ENCODE measurements at places on chromosomes 16 and 17. TPM values are rescaled to one million over a fixed set of nuclear protein-coding genes. Genes with fewer than 3 reads are reported as not detected.

DNA sequence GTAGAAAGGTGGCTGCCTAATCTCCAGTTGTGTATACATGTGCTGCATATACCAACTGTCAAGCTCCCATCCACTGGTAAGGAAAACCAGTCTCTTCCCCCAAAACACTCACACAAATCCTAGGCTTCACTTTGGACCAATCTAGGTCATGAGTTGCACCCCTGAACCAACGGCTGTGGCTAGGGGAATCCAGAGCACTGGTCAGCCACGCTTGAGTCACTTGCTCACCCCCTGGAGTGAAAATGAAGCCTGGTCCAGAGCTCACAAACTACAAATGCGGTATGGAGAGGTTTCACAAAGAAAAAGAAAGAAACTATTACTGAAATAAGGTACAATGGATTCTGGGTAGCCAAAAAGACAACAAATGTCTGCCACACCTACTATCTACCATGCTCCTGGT is 66.1 kb upstream of the NLK start:
- no peaks in the 10 kb centered on the region for H3K4me1 ChIP-seq
- no peak for DNase-seq
- H3K4me3 ChIP-seq: no peak overlapping the region

DNA sequence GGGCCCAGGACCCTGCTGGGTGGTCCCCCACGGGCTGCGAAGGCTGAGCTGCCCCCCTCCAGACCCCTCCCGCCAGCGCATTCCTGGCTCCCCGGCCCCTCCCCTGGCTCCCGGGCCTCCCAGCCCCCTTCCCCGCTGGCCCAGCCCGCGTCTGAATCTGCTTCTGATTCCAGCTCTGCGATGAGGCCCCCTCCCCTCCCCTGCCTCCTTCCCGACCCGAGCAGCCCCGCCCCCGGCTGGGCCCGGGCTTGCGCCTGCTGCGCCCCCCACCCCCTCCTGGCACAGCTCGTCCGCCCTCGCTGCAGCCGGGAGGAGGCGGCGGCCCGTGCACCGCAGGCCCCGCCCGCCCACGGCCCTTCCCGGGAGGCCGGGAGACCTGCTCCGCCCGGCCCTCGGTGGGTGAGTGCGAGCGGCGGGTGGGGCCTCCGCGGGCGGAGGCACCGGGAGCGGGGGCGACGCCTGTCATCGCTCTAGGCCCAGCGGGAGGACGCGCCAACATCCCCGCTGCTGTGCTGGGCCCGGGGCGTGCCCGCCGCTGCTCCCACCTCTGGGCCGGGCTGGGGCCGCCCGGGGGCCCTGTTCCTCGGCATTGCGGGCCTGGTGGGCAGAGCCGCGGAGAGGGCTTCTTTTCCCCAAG is at the start of gene NTN3:
NTN3 (plus strand) TSS at position 282 of the 637 bp plus-strand sequence. CDS start 405 bp downstream, outside the sequence.
- DNase-seq: peak; percentile 96
- H3K4me1 ChIP-seq: peaks cover 73% of the 10 kb centered on the region
- no peaks in the 10 kb centered on the region for H3K27me3 ChIP-seq
- peaks cover 2% of the 10 kb centered on the region for H3K36me3 ChIP-seq

GRCh38 chr17:9645851-9646545 is 681 bp downstream of the USP43 start:
- H3K27ac ChIP-seq: no peak overlapping the region
- H3K36me3 ChIP-seq: no peaks in the 10 kb centered on the region
- peaks cover 14% of the 10 kb centered on the region for H3K4me1 ChIP-seq
- peaks cover 46% of the 10 kb centered on the region for H3K27me3 ChIP-seq
- peak; percentile 62 for DNase-seq

DNA sequence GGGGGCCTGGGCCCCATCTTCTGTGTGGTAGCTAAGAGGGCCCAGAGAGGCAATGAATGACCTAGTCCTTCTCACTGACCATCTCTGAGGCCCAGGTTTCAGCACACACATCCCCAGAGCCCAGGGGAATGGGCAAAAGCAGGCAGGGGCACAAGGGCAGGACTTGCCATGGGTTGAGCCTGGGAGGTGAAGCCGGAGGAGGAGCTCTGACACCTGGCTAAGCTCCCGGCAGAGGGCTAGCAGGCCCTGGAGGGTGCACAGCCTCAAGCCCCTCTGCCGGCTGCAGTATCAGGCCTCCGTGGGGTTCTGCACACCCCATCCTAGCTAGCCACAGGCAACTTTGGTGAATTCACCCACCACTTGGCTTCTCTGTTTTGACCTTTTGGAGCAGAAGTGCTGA is 5.3 kb downstream of the SRCIN1 start:
- H3K4me3 ChIP-seq: no peak overlapping the region
- no peaks in the 10 kb centered on the region for H3K4me1 ChIP-seq

DNA sequence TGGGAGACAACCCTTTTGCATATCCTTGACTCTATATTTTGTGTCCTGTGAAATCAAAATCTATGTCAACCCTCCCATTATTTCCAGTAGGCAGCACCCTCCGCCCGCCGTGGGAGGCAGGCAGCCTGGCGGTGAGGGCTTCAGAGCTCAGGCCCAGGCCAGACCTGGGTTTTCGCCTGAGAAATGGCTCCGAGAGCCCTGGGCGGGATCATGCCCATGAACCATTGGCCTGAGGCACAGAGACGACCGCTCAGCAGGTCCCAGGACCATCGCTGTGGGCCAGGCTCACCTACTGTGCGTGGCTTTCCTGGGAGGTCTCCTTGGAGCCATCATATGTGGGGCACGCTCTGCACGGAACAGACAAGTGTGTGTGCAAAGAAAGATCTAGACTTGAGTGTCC is 6.3 kb upstream of the SLC38A8 start:
- H3K4me1 ChIP-seq: no peaks in the 10 kb centered on the region
- H3K4me3 ChIP-seq: no peak overlapping the region
- H3K36me3 ChIP-seq: no peaks in the 10 kb centered on the region

DNA sequence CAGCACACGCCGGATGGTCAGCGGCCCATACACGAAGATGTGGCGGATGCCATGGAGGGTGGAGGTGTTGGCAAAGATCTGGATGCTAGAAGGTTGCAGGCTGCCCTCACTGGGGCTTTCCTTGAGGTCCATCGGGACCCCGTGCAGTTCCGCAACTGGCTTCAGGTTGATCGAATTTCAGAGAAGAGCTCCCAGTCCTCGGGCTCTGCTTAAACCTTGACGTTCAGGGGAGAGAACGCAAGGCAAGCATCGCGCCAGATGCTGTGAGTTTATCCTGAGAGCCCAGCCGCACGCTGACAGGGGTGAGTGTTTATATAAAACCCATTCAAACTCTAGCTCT is 98.7 kb upstream of the CCL2 start:
- no peak for DNase-seq
- no peaks in the 10 kb centered on the region for H3K4me1 ChIP-seq
- no peaks in the 10 kb centered on the region for H3K36me3 ChIP-seq
- H3K4me3 ChIP-seq: no peak overlapping the region
- peaks cover 56% of the 10 kb centered on the region for H3K27me3 ChIP-seq
- H3K27ac ChIP-seq: no peak overlapping the region

GRCh38 chr17:44773140-44773539 is 14.4 kb downstream of the ADAM11 start:
- H3K27ac ChIP-seq: no peak overlapping the region
- H3K4me1 ChIP-seq: peaks cover 11% of the 10 kb centered on the region
- no peaks in the 10 kb centered on the region for H3K36me3 ChIP-seq

DNA sequence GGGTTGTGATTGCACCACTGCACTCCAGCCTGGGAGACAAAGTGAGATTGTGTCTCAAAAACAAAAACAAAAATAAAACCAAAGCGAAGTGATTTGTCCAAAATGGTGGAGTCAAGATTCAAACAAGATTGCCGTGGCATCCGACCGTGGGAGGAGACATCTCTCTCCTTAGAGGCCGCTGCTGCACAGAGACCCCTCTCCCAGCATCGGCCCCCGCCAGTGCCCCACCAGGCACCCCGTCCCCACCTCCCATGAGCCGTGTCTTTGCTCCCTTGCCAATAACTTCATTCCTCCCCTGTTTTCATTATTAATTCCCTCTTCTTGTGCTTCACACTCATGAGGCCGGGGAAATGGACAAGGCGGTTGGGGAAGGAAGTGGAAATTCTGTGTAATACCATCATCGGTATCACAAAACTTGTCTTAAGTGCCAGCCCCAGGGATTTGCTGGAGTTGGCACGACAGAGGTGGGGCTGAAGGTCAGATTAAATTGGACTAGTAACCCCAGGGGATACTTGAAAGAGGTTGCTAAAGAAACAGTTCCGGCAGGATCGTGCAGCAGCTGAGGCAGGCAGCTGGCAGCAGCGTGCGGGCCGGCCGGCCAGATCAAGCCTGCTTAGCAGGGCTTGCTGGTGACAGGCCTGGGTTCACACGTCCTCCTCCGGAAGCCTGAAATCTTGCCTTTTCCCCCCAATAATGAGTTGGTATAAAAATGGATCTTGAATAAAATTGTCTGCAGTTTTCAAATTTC is 66.8 kb downstream of the RTN4RL1 start:
- no peak overlapping the region for H3K27ac ChIP-seq
- H3K27me3 ChIP-seq: no peaks in the 10 kb centered on the region
- no peak for DNase-seq
- H3K36me3 ChIP-seq: no peaks in the 10 kb centered on the region
- peaks cover 12% of the 10 kb centered on the region for H3K4me1 ChIP-seq

GRCh38 chr17:51261024-51261963 is 948 bp downstream of the UTP18 start:
- H3K4me1 ChIP-seq: peaks cover 6% of the 10 kb centered on the region
- H3K27me3 ChIP-seq: no peaks in the 10 kb centered on the region
- H3K4me3 ChIP-seq: peak overlapping the region; percentile 66
- H3K36me3 ChIP-seq: peaks cover 3% of the 10 kb centered on the region

The FLCN gene
- 118 TPM for total RNA-seq

The HOXB13 gene
- total RNA-seq: not detected

The PAQR4 gene
- 21.3 TPM for total RNA-seq

The OR3A3 gene
- not detected for total RNA-seq

The CACNG1 gene
- total RNA-seq: not detected

The RSPRY1 gene
- total RNA-seq: 34.7 TPM

The SCIMP gene
- 18.6 TPM for total RNA-seq

The C1QTNF8 gene
- not detected for total RNA-seq

The KCNH6 gene
- 1.6 TPM for total RNA-seq

The TMEM204 gene
- total RNA-seq: 24.7 TPM

Measured in lung (tissue), 17 donors.